NCI-H1436 treated with DMSO at 0.1 percent for 48 hours (cell line): ENCODE measurements at places on chromosomes 13 and 19.
A peak's percentile ranks its signal among the peaks of the same experiment; 100 is the strongest.

DNA sequence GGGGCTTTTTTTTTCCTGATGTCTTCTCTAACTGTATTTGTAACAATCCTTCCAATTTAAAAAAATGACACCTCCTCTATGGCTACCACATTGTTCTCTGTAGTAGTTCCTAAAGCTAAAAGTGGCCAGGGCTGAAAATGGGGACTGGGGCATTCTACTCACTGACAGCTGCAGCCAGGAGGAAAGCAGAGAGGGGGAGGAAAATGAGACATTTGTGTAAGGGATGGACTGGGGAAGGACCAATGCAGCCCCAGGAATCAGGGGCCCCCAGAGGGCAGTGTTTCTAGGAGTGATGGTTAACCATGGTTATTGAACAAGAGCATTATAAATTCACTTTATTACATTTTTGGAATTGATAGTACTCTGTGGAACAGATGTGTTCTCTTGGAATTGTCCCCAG, 34.3 kb upstream of the C1QTNF9 start:
- DNase-seq: no peak

DNA sequence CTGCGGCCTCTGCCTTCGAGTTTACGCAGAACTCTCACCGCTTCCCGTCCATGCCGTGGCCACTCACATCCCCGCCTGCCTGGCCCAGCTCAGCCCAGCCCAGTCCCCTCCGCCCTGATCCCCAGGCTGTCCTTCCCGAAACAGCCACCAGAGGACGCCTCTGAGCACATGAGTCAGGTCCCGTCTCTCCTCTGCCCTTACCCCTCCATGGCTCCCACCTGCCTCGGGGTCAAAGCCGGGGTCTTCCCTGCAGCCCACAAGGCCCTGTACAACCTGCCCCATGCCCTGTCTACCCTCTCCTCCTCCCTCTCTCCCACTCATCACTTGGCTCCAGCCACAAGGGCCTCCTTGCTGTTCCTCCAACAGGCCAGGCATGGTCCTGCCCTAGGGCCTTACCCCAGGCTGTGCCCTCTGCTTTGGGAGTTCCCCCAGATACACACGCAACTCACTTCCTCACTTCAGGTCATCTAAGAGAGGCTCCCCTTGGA, 8.1 kb upstream of the SEMA6B start:
- no peak for DNase-seq

- DNase-seq: no peak
Observed at GRCh38 chr19:30340771-30341561, 31.2 kb upstream of the ZNF536 start.

DNA sequence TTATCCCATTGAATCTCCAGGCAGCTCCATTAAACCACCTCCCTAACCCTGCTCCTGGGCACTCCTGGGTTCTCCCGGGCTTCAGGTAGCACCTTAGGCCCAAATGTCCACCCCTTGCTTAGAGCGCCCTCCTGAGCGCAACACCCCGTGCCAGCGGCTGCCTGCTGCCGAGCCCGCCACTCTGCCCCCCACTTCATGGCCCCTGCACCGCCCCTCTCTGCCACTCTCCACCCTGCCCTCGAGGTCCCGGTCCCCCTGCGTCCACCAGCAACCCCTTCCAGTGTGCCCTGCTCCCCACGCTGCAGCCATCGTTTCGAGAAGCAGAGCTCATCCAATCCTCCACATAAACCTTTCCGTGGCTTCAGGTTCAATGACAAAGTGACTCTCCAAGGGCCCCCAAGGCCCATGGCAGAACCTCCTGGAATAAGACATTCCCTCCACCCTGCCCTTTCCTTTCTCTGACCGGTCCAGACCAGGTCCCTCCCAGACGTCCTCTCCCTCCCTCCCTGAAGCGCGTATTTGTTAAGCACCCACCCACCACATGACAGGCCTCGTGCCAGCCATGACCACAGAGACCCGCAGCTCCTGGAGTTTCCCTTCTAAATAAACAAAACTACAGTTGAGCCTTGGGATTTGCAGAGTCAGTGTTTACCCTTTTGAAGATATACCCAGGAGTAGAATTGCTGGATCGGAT, 66.6 kb downstream of the ARHGEF18 start:
- no peak for DNase-seq

DNA sequence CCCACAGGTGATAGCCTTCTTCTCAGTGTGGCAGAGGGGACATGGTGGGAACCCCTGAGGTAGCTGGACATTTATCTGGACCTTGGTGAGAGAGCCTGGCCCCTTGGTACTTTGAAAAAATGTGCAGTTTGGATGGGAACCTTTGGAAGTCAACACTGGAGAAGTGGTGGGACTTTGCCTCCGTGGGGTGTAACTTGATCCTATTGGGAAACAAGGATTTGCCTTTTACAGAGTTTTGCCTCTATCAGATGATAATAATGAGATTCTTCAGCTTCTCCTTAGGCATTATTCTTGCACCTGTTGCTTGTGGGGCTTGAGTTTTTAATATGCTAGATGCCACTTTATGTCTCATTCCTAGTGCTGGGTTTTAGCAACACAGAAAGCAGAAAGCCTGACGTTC, 99.0 kb downstream of the ERCC5 start:
- DNase-seq: no peak

- no peak for DNase-seq
Observed at GRCh38 chr19:5864725-5865486, 5.4 kb downstream of the FUT5 start.

GRCh38 chr13:39998166-39998565, 342.7 kb downstream of the COG6 start:
- no peak for DNase-seq

- DNase-seq: no peak
Observed at GRCh38 chr19:21127001-21127400, 14.8 kb upstream of the ZNF431 start.

DNA sequence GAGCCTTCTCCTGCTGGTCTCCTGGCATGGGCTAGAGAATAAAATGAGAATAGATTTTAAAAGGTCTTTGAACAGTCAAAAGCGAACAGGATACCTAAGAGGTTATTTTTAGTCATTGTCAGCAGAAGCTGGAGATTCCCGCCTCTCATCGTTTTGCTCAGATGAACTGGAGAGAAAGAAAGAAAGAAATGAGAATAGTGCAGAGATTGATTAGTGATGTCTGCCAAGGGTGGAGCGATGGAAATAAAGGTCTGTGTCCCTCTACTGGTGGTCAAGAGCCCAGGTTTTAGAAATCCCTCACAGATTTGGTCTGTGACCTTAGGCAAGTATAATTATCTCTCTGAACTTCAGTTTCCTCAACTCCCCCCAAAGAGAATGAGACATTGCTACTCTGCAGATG, 5.3 kb downstream of the NCAN start:
- DNase-seq: no peak

- no peak for DNase-seq
Observed at GRCh38 chr19:41426952-41427646, at the start of gene B3GNT8. Gene B3GNT8 (minus strand): TSS chr19:41427374. CDS start chr19:41426778, 596 bp downstream.

- DNase-seq: peak; percentile 67
Observed at GRCh38 chr19:21851596-21852345, 15.8 kb upstream of the ZNF43 start.

- DNase-seq: no peak
Observed at GRCh38 chr13:30690282-30691188, 44.8 kb upstream of the ALOX5AP start.

DNA sequence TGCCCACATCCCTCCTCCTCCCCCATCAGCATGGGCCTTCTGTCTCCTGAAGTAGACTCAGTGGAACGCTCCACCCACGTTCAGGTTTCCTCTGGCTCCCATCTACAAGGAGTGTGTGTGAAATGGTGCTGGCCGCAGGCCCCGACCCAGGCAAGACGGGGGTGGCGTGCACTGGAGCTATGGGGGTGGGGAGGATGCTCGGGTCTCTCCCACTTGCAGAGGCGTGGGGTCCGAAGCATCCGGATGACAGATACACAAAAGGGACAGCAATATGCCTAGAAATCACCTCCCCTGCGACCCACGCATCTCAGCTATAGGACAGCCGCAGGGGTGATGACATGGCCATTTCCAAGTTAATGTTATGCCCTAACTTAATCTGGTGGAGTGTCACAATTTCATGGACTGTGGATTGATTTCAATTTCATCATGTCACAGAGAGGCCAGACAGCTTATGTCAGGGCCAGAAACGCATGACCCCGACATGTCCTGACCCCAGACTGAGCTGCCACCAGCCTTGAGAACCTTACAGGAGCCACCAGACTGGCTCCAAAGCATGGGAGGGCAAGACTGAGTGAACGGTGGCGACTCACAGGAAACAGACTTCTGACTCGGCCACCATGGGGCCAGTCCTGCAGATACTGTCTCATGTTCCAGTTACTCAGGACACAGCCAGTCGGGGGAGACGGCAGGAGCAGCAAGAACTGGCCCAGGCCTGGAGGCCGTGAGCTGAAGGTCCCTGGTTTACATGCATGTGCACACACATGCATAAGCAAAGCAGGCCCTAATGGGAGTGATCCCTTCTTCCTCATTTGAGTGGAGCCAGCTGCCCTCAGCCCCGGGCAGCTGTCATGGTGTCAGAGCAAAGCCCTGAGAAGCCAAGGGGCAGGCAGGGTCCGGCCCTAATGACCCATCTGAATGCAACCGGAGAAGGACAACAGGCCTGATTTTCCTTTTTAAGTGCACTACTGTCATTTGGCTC, 82.2 kb downstream of the SLC7A1 start:
- no peak for DNase-seq

GRCh38 chr19:46608581-46609345, 7.6 kb downstream of the CALM3 start:
- no peak for DNase-seq

GRCh38 chr13:76982061-76982460, 9.8 kb upstream of the CLN5 start:
- no peak for DNase-seq

DNA sequence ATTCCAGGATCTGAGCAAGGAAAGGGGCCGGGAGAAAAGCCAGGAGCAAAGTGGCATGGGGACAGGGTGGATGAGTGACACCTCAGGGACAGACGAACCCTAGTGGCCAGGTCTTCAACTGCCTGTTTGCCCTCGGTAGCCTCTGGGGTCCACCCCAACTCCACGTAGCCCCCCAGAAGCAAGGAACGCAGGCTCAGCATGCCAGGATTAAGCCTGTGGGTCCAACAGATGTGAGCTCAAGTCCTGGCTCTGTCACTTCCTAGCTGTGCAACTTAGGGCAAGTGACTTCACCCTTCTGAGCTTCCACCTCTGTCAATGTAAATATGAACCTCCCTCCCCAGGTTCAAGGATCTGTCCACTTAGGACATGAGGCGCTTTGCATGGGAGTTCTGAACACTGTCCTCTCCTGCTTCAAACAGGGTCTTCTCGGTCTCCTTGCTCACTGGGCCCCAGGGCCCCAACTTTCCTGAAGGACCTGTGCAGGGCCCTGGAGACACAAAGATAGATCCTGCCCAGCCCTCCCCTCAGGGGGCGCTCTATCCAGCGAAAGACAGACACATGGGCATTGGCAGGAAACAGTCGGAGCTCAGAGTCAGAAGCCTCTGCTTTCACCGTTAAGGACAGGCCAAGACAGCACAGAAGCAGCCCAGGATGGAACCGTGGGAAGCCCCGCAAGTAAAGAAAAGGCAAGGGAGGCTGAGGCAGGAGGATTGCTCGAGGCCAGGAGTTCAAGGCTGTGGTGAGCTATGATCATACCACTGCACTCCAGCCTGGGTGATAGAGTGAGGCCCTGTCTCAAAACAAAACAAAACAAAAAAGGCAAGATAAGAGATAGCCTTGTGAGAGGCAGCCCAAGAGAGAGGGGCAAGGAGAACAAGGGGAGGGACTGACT, 13.2 kb downstream of the SYDE1 start:
- no peak for DNase-seq

DNA sequence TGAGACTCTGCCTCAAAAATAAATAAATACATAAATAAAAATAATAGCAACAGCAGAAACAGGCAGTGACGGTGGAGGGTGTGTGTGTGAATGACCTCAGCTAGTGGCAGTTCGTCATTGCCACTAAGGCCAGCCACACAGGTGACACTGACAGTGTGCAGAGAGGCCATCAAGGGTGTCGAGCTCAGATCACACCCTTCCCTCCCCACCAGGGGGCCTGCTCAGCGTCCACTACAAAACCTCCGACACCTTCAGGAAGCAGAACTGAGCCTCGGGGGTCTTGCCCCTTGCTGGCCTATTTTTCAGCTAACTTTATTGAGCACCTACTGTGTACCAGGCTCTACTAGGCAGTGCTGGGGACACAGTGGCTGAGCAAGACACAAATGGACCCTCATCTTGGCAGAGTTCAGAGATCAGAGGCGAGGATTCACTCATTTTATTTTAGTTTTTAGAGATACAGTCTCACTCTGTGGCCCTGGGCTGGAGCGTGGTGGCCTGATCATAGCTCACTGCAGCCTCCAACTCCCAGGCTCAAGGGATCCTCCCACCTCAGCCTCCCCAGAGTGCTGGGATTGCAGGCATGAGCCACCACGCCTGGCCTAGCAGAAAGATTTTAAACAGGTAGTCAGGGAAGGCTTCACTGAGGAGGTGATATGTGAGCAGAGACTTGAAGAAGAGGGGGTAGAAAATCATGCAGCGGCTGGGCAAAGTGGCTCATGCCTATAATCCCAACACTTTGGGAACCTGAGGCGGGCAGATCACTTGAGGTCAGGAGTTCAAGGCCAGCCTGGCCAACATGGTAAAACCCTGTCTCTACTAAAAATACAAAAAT, 30.3 kb upstream of the SEMA6B start:
- DNase-seq: no peak

GRCh38 chr19:16032509-16033135, 43.7 kb upstream of the TPM4 start:
- DNase-seq: no peak

DNA sequence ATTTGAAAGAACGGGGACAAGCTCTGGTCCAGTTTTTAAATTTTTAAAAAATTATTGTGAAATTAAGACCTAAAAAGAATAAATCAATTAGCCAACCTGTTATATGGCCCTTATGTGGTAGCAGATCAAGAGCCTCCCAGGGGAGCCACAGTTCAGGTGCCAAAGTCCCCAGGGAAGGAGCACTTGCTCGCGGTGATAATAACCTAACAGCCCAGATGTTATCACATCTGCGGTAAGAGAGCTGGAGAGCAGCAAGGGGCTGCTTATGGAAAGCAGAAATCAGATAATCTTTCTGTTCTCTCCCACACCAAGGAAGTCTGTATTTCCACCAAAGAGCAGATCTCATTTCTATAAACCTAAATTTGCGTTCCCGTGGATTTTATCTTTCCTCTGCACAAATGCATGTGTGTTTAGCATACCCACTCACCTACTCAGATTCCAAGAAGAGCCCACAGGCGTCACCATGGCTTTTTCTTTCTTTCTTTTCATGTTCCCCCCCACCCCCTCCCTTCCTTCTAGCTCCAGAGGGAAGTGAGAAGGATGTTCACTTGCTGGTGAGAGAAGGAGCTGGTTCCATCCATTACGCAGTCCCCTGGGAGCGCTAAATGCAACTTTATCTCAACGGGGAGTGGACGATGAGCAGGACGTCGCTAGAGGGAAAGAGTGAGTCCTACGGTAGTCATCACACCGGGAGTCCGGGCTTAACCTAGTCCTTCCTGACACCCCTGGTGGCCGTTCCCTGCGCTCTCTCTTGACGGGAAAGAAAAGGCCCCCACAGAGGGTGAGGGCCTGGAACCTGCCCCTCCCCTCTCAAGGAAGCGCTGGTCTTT, 1.6 kb upstream of the POU4F1 start:
- peak; percentile 18 for DNase-seq
